ENCODE measurements at places on chromosomes 11 and 22.

DNA sequence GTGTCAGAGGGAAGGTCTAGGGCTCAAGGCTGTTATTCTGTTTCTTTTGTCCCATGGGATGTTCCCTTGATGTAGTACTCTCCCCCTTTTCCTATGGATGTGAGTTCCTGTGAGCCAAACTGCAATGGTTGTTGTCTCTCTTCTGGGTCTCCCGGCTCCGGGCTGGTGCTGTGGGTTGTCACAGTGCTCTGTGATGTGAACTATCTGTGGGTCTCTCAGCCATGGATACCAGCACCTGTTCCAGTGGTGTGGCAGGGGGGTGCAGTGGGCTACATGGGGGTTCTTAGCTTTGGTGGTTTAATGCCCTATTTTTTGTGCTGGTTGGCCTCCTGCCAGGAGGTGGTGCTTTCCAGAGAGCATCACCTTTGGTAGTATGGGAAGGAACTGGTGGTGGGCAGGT is 941.1 kb downstream of the KCNA4 start:
- DNase-seq: no peak

DNA sequence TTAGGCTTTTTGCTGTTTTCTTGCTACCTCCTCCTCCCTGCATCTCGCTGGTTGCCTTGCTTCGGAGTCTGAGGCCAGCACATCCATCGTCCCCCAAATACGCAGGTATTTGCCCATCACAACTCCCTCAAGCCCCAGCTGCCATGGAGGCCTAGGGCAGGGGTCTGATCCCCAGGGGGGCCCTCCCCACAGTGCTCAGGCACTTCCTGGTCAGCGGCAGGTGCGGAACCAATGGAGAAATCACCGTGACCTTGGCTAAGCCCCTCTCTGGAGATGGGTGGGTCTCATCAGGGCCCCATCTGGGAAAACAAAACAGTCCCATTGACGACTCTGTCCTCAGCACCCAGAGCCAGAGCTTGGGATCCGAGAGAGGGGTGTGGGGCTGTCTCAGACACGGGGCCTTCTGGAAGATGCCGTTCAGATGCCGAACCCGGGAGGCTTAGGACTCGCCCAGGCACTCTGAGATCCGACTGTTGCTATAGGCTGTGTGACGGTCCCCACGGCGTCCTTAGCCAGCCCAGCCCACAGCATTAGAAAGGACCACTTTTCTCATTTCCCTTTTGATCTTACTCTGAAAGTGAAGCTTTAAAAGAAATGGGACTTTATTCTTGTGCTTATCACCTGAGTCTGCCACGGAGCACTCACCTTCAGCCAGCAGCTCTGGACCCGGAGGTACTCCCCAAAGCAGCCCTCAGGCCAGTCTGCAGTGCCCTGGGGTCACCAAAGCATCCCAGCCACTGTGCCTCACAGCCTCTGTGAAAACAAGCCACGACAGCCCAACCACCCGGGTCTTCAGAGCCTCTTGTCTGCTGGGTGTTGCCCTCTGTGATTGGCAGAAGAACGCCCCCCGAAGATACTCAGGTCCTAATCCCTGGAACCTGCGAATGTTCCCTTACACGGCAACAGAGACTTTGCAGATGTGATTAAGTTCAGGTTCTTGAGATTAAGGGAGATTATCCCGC is 61.2 kb upstream of the SLC22A12 start:
- no peak for DNase-seq

DNA sequence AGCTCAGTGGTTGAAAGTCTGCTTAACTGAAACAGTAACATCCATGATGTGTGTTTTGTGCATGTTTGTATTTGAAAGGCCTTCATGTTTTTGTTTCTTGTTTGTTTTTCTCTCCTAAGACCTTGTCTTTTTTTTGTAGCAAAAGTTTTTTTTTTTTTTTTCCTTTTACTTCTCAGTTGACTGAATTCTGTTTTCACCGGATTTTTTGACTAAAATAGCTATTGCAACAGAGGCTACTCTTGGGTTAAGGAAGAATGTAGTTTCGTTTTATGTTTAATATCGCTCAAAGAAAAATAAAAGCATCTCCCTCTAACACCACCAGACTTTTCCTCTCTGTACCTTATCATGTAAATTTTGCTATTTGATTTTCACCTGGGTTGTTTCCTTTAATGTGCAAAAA is 15.1 kb downstream of the APOL6 start:
- no peak for DNase-seq

GRCh38 chr11:45144126-45145082 is 2.0 kb upstream of the PRDM11 start:
- DNase-seq: no peak

DNA sequence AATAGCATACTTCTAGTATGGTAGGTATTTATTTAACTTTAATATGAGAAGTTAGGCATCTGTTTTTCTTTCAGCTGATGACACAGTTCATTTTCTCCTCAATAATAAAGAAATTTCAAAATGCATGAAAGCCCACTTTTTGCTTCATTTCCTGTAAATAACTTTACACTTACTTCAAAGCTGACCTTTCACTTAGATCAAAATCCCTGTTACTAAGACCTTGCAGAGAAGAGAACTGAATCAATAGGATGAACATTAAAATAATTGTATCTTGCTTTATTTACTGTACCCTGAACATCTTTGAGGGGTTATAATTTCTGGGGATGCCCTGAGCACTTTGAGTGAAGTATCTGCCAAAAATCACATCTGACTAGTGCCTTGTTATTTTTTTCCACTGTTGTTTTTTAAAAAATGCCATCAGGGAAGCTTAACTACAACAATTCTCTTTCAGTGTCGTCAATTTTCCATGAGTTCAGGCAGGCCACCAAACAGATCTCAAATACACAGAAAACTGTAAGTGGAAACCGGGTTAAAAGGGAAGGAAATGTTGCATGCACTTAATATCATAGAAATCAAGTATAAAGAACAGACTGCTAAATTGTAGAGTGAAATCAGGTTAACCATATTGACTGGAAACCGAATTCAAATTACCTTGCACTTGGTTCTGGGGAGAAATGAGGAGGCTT is 206.2 kb downstream of the MAML2 start:
- no peak for DNase-seq

GRCh38 chr11:79139900-79140299 is 300.9 kb downstream of the TENM4 start:
- no peak for DNase-seq

DNA sequence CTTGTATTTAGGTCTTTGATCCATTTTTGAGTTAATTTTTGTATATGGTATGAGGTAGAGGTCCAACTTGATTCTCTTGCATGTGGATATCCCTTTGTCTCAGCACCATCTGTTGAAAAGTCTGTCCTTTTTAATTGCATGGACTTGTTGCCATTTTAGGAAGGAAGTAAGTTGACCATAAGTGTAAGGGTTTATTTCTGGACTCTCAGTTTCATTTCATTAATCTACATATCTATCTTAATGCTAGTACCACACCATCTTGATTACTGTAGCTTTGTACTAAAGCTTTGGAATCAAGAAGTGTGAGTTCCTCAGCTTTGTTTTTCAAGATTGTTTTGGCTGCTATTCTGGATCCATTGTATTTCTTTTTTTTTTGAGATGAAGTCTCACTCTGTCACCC is 31.4 kb downstream of the CBL start:
- DNase-seq: no peak
